ENCODE measurements at places on chromosomes 3 and 15.

DNA sequence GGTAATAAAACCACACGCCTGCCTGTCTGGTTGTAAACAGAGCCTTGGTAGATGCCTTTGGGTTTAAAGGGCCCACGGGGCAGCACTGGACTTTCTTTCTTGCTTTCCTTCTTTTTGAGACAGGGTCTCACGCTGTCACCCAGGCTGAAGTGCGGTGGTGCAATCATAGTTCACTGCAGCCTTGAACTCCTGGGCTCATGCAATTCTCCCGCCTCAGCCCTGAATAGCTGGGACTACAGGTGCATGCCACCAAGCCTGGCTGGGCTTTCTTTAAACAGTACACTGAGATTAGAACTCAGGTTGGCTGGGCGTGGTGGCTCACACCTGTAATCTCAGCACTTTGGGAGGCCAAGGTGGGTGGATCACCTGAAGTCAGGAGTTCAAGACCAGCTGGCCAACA, 42.2 kb downstream of the POC1A start:
- DNase-seq: no peak

- DNase-seq: no peak
Observed at GRCh38 chr15:58448906-58449305, 17.1 kb downstream of the LIPC start.

- DNase-seq: no peak
Observed at GRCh38 chr3:66237552-66237951, 16.8 kb downstream of the SLC25A26 start.

DNA sequence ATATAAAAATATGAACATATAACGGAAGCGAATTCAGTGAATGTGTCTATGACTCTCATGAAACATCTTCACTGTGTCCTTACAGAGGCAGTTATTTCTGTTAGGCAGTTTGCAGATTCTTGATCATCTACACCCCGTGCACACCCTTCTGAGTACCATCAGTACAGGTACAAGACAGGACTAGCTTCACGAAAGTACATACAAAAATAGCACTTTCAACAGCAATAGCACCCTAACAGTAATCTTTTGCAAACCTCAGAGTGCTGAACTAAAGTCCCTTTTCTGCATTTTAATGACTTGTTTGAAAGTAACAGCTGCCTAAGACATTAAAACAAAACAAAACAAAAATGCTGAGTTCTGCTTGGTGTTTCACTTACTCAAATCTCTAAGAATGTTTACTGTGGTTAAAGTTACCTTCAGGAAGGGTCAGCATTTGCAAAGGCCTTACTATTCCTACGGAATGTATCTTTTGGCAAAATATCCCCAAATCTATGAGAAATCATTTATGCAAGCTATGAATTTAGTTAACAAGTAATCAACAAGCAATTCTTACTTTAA, 104.1 kb downstream of the CNTN3 start:
- DNase-seq: no peak

GRCh38 chr3:104635872-104636580, 730.7 kb upstream of the ALCAM start:
- DNase-seq: no peak

DNA sequence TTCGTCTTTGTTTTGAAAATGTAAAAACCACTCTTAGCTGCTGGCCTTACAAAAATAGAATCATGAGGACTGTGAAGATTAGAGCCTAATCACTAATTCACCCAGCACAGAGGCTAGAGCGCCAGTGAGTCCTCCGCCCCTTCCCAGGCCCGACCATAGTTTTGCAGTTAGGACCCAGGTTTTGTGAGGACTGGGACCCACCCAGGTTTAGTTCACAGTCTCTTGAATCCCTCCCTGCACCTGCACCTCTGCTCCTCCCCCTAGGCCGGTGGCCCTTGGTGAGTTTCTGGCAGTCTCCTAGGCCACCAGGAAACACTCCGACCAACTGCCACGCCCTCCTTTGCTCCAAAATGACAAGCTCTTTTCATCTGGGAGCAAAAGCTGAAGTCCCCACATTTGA, 136.0 kb upstream of the CCDC54 start:
- no peak for DNase-seq

DNA sequence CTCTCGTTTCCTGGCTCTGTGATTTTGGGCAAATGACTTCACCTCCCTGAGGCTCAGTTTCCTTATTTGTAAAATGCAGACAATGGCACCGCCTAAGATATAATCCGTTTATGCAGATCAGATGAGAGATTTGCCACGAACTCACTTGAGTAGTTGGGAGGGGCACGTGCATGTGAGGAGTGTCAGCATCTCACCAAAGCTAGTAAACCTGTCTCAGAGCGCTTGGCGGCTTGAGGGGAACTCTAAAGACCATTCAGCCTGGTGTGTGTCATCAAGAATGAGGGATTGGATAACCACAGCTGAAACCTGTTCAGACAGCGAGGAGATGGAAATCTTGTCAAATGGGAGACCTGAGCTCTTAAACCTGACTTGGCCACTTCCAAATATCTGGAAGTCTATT, 48.7 kb downstream of the BDH1 start:
- no peak for DNase-seq
